Activated CD4-positive, CD25-positive, alpha-beta regulatory T cell treated with anti-CD3 and anti-CD28 coated beads, Interleukin-2, amount 50 U/mL, for 16 hours (primary cell): ENCODE measurements at places on chromosomes 2 and 18.

DNA sequence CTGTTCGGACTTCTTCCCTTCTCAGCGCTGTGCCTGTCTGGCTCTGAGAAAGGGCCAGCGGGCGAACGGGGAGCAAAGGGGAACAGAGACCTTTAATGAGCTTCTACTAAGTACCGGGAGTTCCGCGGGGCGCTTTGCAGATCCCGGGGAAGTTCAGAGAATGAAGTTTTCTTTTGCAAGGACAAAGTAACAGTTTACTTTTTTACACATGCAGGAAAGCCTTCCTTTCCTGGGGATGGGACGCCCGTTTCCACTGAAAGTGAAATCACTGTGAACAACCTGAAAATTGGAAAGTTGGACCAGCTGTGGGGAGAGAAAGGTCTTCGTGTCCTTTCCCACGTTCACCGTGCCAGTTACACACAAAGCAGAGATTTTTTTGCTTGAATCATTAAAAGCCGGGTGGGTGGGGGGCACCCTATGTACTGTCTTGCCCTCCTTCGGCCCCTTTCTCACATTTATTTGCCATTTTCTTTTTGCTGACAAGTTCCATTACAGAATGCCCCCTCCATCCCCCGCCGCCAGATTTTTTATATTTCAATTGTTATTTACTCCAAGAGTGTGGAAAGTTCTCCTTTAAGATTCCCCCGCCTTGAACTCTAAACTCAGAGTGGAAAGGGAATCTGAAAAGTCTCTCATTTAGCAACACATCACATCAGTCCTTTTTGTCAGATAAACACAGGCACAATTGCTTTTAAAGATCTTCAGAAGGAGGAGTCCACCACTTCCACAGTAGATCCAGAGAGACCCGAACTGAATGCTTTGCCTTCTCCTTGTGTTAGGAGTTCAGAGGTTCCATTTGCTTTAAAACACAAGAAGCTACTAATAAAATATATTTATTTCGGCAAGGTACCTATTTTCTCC lies 1.1 kb upstream of the FN1 start:
- no peak for DNase-seq

GRCh38 chr18:52090005-52090404 lies 250.0 kb upstream of the DCC start:
- no peak for DNase-seq

DNA sequence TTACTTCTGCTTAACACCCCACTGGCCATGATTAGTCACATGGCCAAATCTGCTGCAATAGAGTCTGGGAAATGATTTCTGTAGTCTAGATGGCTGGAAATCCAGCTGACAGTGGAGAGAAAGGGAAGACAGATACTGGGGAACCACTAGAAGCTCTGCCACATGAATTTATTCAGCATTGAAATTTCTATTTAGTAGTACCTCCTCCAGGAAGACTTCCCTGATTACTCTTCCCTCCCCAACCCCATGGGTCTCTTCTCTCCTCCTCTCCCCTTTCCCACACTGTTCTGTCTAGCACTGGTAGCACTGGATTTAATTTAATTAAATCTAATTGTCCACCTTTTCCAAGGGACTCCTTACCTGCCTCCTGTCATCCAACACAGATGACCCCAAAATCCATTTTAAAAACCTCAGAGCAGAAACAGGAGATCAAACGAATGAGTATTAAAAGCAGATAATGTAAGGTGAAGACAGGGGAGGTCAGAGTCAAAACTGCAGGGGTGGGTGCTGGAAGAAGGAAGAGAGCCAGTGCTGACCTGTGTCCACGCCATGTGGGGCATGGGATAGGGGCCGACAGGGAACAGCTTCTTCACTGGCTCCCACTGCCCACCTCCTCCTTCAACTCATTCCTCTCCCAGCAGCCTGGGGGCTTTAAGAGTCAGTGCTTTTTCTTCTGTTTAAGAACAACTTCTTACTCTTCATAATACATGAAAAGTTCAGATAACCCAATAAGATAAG lies 169.2 kb upstream of the HS6ST1 start:
- no peak for DNase-seq

DNA sequence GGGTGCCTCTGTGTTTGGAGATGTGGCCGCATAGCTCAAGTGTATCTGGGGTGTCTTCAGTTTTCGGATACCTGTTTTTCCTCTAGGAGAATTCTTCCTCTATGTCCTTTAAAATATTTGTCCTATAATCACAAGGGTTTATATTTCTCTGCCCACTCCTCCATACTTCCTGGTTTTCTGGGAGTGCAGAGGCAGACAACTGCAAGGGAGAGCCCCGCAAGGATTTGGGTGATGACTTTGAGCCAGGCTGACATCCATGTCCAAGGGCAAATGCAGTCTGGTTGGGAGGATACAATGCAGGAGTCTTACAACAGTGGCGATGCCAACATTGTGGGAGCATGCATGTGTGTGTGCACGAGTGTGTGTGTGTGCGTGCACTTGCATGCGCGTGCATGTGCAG lies 2.1 kb downstream of the IL1RL1 start:
- DNase-seq = no peak

DNA sequence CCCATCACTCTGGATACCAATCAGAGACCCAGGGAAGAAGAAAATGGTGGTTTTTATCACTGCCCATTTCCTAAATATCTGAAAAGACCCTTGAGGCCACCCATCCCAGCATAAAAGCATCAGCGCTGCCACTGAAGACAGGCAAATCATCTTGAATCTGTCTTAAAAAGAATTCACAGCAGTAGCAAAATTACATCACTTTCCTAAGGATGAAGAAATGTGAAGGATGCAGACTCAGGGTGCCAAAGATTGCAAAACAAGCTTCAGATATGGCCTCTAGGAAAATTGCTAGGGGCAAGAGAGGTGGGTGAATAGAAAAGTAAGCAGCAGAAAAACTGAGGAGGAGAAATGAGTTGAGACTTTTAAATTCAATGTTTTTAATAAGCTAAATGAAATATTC lies 70.0 kb downstream of the SLC25A12 start:
- DNase-seq = no peak

- no peak for DNase-seq
Measured at GRCh38 chr2:20916604-20917286, 93.8 kb upstream of the LDAH start.

DNA sequence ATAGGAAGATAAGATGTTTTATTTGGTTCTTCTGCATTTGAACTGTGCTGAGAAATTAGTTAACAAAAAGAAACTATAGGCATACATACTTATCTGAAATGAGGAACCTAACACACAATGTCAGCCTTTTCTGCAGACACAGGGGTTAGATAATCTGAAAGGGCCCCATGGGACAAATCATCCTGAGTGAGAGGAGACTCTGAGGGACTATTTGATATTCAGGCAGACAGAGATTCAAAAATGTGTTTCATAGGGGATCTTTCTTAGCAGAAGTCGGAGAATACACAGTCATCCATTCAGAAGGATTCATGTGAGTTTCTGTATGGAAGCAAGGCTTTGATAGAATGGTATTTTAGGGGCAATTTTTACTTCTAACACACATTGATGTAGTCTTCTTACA lies 79.1 kb downstream of the NCKAP5 start:
- no peak for DNase-seq

- DNase-seq = no peak
Measured at GRCh38 chr2:219658874-219659273, 31.4 kb downstream of the SLC4A3 start.

- no peak for DNase-seq
Measured at GRCh38 chr2:128449226-128450061, 130.8 kb upstream of the HS6ST1 start.

- no peak for DNase-seq
Measured at GRCh38 chr2:156538083-156538504, 101.9 kb downstream of the GPD2 start.
